AG09309 (cell line): ENCODE measurements at places on chromosomes 3 and 15.

- DNase-seq = no peak
Measured at GRCh38 chr15:65561934-65562333, 31.7 kb downstream of the HACD3 start.

- DNase-seq = no peak
Measured at GRCh38 chr15:45064386-45064785, 41.4 kb downstream of the SORD start.

DNA sequence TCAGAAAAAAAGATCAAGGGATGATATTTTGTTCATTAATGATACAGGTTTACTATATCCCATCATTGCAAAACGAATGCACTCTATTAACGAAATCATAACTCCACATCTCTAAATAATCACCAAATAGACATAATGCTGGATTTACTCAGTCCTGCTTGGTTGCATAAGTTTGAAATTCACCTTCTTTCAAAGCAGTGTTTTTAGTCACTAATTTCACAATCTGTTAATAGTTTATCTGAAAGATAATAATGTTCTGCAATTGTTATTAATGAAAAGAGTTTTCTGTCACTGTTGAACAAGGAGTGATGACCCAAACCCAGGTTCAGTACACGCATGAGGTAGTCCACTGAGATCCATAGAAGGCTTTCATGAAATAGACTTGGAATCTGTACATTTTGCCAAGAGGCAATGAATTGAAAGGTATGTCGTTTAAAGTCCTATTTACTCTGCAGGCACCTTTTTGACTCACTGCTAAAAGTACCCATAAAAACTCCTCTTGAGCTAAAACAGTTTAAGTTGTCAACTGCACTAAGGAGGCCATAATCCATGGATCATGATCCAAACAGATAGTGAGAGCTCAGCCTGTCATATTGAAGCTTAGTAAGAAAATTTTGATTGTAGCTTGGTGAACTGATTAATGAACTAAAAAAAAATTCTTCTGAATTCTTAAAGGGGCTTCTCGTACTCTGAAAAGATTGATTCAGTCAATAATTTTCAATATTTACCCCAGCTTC is 75.6 kb upstream of the MBNL1 start:
- no peak for DNase-seq

DNA sequence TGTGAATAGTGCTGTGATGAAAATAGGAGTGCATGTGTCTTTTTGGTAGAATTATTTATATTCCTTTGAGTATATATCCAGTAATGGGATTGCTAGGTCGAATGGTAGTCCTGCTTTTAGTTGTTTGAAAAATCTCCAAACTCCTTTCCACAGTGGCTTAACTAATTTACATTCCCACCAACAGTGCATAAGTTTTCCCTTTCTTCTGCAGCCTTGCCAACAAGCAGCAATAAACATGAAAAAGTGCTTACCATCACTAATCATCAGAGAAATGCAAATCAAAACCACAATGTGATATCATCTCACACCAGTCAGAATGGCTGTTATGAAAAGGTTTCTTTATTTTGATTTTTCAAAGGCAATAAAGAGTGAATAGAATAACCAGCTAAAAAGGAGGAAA is 1105.9 kb downstream of the NAALADL2 start:
- DNase-seq = no peak

- DNase-seq = no peak
Measured at GRCh38 chr3:31405515-31405914, 127.2 kb upstream of the STT3B start.

GRCh38 chr15:100779331-100780207 is 100.1 kb upstream of the ALDH1A3 start:
- no peak for DNase-seq

DNA sequence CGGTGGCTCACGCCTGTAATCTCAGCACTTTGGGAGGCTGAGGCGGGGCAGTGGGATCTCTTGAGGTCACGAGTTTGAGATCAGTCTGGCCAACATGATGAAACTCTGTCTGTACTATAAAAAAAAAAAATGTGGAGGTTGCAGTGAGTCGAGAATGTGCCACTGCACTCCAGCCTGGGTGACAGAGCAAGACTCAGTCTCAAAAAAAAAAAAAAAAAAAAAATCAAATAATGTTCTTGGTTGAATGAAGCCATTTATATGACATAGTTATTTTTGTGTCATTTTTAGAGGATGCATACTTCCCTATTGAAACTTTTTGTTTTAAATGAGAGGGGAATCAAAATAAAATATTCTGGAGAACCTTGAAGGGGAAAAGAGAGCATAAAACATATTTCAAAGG is 3.1 kb downstream of the HMCES start:
- no peak for DNase-seq

DNA sequence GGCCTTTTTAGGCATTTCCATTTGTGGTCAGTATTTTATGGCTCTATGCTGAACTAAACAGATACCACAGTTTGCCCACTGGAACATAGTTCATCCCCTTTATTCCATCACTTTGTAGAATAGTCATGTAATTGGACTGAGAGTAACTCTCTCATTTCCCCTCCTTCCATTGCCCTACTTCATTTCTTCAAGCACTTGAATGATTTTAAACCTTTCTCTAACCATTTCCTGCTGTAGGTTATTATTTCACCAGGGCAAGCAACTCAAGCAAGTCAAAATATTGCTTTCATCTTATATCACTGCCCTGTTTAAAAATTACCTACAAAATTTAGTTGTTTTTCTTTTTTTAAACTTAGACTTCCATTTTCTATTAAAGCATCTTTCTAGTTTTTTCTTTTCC is 177.0 kb downstream of the RAP2B start:
- DNase-seq = no peak

- no peak for DNase-seq
Measured at GRCh38 chr3:31613177-31613576, 80.5 kb downstream of the STT3B start.
